ENCODE measurements at places on chromosomes 2 and 18. TPM values are rescaled to one million over a fixed set of nuclear protein-coding genes. Genes with fewer than 3 reads are reported as not detected.

The DUSP19 gene
- 0.55 TPM for polyA plus RNA-seq

The UGT1A6 gene
- 4.8 TPM for polyA plus RNA-seq

The GPR35 gene
- polyA plus RNA-seq = 2.1 TPM

The STK39 gene
- 24.7 TPM for polyA plus RNA-seq

The TEKT4 gene
- polyA plus RNA-seq = 0.02 TPM

The DCDC2C gene
- not detected for polyA plus RNA-seq
